Stimulated activated CD4-positive, alpha-beta T cell treated with anti-CD3 and anti-CD28 coated beads, TNF-alpha, amount 100 ng/mL, for 1 hour (primary cell): ENCODE measurements at places on chromosomes 7 and 10.

GRCh38 chr10:71575451-71575850, 144.1 kb downstream of the C10orf105 start:
- DNase-seq: no peak

GRCh38 chr7:87328281-87328680, 17.2 kb upstream of the CROT start:
- DNase-seq: no peak

GRCh38 chr7:100546129-100546925, 7.3 kb downstream of the AGFG2 start:
- no peak for DNase-seq

DNA sequence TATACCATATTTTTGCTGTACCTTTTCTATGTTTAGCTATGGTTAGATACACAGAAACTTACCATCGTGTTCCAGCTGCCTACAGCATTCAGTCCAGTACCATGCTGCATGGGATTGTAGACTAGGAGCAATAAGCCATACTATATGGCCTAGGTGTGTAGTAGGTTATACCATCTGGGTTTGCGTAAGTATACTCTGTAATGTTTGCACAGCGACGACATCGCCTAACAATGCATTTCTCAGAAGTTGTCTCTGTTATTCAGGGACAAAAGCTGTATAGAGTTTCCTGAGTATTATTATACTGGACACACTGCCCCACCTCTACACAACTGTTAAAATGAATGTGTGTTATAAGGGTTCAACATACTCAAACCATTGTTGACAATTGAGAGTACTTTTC, 93.8 kb upstream of the MKI67 start:
- no peak for DNase-seq

GRCh38 chr10:91162050-91162494, 58.4 kb upstream of the PCGF5 start:
- DNase-seq: no peak
